Stimulated activated CD8-positive, alpha-beta memory T cell treated with anti-CD3 and anti-CD28 coated beads, Interleukin-12 subunit alpha, Interleukin-12 subunit beta, amount 100 ng/mL, for 4 hours (primary cell): ENCODE measurements at places on chromosomes 16 and 17.
A peak's percentile ranks its signal among the peaks of the same experiment; 100 is the strongest.

- DNase-seq, result no peak
These were observed 499.4 kb upstream of the HSBP1 start for GRCh38 chr16:83308414-83308813.

DNA sequence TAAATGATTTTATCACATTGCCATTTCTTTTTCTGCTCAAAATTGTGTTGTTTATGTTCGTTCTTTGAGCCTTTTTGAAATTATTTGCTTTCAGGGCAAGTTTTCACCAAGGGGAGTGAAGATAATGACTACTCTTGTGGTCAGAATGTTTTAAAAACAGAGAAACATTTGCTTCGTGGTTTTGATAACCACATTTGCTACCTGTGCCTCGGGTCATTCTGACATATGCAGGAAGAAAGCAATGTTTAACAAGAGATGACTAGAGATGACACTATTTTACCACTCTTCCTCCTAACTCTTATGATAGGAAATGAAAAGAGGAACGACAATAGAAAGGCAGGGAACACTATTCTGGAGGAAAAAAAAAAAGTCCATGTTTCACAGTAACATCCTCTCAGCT is 1496.5 kb upstream of the GOT2 start:
- DNase-seq, result no peak

- DNase-seq, result no peak
These were observed 62.1 kb upstream of the TNRC6A start for GRCh38 chr16:24667244-24667764.

DNA sequence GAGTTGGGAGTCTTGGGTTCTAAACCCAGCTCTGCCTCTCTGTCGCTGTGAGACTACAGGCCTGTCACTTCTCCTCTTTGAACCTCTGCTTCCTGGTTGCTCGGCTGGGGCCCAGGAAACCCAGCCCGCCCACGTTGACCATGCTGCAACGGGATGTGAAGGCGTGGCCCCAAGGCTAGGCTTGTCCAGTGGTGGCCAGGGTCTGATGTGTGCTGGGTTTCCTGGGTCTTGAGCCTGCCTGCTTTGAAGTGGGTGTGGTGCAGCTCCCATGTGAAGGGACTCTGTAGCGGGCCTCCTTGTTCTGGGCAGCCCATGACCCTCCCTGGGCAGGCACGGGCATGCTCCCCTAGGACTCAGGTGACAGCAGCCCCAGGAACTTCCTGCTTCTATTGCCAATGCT is 82.3 kb downstream of the SDR42E1 start:
- no peak for DNase-seq

GRCh38 chr16:17567455-17567854 is 96.7 kb upstream of the XYLT1 start:
- no peak for DNase-seq

- no peak for DNase-seq
These were observed 699 bp upstream of the MAP1LC3B start for GRCh38 chr16:87391324-87391949.

- DNase-seq, result no peak
These were observed 1.3 kb downstream of the SRL start for GRCh38 chr16:4240624-4241023.

DNA sequence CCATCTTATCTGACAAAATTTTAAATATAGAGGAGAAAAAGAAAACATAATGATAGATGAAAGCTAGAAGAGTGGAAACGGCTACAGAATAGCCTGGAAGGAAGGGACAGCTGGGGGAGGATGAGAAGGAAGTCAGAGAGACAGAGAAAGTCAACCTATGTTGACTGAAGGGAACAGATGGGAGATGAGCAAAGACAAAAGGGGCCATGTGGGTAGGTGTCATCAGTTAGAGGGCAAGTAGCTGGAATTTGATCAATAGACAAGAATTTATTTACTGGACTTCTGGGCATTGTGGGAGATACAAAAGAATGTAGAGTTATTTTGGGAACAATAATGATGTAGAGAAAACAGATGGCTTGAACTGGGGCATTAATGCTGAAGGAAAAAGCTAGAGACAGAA is 194.4 kb downstream of the ANKFN1 start:
- DNase-seq, result no peak

DNA sequence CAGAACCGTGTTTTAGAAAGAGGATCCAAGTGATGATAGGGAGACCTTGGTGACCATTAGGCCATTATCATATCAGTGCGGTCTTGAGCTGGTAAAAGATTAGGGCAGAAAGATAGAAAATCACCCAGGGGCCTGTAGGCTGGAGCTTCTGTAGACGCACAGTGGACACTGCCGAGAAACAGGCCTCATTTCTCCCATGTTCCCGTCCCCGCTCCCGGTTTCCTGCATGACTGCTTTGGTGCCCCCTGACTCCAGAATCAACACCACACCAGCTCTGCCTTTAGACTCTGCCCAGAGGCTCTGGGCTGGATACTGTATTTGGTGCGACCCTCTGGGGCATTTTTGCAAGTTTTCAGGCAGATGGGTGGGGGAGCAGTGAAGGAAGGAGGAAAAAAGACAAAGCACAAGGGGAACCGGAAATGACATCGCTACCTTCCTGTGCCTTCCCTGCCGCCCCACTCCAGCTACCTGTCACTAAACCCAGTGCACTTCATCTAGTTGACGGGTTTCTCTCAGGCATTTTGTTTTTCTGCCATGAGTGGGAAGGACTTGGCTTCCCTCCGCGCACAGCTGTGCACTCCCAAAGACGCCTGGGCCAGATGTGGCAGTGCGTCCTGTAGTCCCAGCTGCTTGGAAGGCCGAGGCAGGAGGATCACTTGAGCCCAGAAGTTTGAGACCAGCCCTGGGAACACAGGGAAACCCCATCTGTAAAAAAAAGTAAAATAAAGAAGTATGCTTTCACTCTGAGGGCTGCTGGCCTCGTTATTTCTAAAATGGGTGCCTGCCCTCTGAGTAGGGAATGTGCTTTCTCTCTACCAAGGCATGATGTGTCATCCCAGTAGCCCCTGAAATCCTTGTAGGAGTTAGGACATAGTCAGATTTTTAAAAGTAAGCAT is 214.1 kb downstream of the RPTOR start:
- DNase-seq, result no peak

DNA sequence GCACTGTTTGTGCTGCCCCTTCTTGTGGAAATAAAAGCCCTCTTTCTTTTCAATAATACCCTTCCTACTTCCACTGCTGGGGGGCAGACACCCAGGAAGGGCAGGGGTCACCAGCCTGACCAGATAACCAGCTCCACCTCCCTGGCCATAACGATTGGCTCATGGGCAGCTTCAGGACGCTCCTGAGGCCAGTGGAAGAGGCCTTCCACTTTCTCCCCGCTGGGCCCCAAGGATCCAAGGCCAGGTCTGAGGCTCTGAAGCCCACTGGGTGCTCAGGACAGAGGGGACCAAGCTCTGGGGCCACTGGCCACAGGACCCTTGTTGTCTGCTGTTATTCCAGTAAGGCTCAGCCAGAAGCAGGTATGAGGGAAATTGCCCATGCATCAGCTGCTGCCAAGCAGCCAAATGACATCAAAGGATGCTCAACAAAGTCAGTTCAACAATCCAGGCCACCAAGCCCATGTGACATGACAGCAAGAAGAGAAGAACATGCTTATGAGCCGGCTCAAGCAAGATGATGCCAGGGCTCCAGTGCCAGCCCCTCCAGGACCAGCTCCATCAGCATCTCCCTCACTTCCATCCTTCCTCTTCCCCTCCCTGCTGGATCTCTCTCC is 238.8 kb downstream of the ZNF423 start:
- DNase-seq, result no peak

- DNase-seq, result no peak
These were observed 37.9 kb downstream of the SOX8 start for GRCh38 chr16:1019231-1020090.

- DNase-seq, result no peak
These were observed 473.2 kb downstream of the RBFOX1 start for GRCh38 chr16:7805686-7806396.

- no peak for DNase-seq
These were observed 13.5 kb downstream of the CUEDC1 start for GRCh38 chr17:57941384-57942370.

DNA sequence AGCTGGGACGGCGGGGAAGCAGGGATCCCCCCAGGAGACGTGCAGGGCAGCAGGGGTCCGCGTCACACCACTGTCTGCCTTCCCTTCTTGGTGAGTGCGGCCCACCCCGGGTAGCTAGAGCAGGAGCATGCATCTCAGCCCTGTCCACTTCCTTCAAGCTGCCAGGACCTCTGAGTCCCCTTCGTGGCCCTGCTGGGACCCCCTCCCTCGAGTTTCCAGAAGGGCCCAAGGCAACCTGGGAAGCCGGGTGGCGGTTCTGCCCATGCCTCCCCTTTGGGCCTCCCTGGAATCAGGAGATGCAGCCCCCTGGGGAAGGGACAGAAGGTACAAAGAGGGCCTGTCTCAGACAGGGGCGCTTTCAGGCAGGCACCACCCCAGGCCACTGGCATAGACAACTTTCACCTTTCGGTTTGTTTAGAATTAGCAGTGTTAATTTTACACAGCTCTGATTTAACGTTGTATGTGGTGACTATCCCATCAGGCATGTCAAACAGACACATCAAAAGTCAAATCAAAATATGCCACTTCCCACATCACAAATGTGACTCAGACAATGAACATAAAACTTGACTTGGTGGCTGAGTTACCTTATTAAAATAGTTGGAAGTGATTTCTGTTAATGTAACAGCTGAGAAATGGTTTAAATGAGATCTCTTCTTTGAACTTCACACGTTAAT is 94.5 kb upstream of the METRNL start:
- DNase-seq, result no peak

GRCh38 chr17:51142597-51142996 is 10.8 kb upstream of the NME1 start:
- no peak for DNase-seq

GRCh38 chr16:52552643-52553042 is 5.7 kb upstream of the TOX3 start:
- no peak for DNase-seq

GRCh38 chr16:13401641-13402040 is 500.2 kb downstream of the SHISA9 start:
- DNase-seq, result no peak

DNA sequence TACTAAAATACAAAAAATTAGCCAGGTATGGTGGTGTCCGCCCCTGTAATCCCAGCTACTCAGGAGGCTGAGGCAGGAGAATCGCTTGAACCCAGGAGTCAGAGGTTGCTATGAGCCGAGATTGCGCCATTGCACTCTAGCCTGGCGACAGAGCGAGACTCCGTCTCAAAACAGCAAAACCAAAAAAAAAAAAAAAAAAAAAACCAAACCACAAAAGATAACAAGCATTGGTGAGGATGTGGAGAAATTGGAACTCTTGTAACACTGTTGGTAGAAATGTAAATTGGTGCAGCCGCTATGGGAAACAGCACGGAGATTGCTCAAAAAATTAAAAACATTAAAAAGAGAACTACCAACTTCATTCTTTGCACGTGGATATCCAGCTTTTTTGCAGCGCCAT is 119.4 kb downstream of the OR1D5 start:
- no peak for DNase-seq

GRCh38 chr17:36591434-36592315 is at the start of gene DHRS11:
Gene DHRS11, plus strand, starts transcription at chr17:36591879. Its CDS starts 131 bp downstream, at chr17:36592010.
- peak; percentile 71 for DNase-seq

GRCh38 chr17:73760439-73760758 is 116.2 kb upstream of the SDK2 start:
- DNase-seq, result no peak

DNA sequence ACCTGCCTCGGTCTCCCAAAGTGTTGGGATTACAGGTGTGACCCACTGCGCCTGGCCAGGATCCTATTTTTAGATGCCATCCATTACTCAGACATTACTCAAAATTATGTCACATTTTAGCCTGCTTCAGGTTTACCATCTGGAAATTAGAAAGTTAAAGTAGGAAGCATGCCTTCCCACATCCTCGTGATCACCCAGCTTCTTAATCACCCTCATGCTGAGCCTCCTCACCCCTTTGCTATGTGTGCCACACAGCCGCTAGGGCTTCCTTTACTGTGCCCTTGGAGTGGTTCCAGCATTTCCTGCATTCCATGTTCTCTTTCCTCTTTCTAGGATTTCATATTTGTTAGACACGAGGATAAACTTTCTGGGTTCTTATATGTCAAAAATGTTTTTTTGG is 9.3 kb downstream of the ADORA2B start:
- DNase-seq, result no peak

- no peak for DNase-seq
These were observed 10.8 kb downstream of the TAX1BP3 start for GRCh38 chr17:3657588-3657869.

- no peak for DNase-seq
These were observed 11.3 kb downstream of the POLR3K start for GRCh38 chr16:42069-42457.

- peak; percentile 51 for DNase-seq
These were observed 105.4 kb downstream of the TRIM37 start for GRCh38 chr17:59001158-59001814.

DNA sequence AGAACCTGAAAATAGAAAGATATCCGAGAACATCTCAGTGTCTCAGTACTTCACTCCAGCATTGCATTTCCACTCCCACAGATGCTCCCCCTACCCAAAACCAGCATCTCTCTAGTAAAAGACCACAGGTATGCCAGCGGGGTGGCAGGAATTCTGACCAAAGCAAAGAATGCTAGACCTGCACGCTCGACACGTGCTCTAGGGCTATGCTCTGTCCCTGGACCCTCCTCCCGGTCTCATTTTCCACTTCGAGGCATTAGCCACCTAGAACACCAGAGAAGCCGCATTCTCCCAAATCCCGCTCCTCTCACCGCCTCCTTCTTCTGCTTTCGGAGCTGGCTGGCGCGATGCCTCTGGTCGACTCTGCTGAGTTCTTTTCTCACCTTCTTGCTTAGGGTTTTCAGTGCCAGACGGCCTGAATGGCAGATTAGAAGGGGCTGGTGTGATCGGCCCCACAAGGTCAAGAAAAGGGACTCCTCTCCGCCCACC is 487 bp downstream of the TSR1 start:
- DNase-seq, result no peak

DNA sequence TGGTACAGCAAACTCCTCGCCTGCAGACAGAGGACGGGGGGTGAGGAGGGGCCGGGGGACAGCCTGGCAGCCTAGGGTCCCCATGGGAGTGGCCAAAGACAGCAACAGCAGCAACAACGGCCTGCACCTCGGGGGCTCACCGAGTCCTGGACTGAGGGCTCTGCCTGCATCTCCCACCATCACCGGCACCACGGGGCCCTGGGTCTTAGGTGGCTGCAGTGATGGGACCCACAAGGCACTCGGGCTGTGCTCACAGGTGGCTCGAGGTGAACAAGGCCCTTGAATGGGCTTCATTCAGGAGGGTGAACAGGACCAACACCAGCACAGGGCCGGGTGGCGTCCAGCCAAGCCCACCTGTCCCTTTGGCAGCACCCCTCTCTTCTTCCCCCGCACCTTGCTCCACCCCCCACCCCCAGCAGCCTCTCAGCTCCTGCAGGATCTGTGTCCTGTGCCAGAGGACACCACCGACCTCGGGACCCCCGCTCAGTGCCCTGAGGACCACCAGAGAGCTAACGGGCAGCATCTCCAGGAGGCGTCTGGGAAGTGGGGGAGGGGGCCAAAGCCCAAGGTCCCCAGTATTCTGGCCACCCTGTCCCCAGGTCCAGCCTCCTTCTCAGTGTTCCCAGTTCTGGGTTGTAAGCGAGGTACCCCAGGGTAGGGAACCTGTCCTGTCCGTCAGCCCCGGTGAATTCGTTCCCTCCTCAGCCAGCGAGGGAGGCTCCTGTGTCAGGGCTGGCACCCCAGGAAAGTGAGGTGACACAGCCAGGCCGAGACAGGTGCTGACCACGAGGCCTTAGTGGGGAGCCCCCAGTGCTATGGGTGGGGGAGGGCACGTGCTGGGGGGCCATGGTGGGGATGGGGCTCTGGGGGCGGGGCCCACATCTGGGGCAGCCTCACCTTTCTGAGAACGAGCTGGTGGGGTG is 94.3 kb downstream of the TBC1D16 start:
- no peak for DNase-seq
